Activated CD4-positive, alpha-beta T cell treated with anti-CD3 and anti-CD28 coated beads, Interleukin-2, amount 10 ng/mL, durations not matched to agents 24 days and 14 days (primary cell): ENCODE measurements at places on chromosomes 4 and X. TPM values are rescaled to one million over a fixed set of nuclear protein-coding genes. Genes with fewer than 3 reads are reported as not detected.

The ASB11 gene
- not detected in 2 replicates for total RNA-seq

The ZNF630 gene
- total RNA-seq = 0.19 and 0.33 TPM in 2 replicates

The TMEM129 gene
- total RNA-seq = 26.6 and 27.8 TPM in 2 replicates

The HTN1 gene
- total RNA-seq = not detected in 2 replicates

GRCh38 chr4:140154572-140154891, 548 bp upstream of the MAML3 start:
- no peaks in the 10 kb centered on the region for H3K36me3 ChIP-seq
- no peak for DNase-seq
- peaks cover 34% of the 10 kb centered on the region for H3K4me1 ChIP-seq
- H3K27ac ChIP-seq = peak overlapping the region; percentile 74
- H3K4me3 ChIP-seq = peak overlapping the region; percentile 92

DNA sequence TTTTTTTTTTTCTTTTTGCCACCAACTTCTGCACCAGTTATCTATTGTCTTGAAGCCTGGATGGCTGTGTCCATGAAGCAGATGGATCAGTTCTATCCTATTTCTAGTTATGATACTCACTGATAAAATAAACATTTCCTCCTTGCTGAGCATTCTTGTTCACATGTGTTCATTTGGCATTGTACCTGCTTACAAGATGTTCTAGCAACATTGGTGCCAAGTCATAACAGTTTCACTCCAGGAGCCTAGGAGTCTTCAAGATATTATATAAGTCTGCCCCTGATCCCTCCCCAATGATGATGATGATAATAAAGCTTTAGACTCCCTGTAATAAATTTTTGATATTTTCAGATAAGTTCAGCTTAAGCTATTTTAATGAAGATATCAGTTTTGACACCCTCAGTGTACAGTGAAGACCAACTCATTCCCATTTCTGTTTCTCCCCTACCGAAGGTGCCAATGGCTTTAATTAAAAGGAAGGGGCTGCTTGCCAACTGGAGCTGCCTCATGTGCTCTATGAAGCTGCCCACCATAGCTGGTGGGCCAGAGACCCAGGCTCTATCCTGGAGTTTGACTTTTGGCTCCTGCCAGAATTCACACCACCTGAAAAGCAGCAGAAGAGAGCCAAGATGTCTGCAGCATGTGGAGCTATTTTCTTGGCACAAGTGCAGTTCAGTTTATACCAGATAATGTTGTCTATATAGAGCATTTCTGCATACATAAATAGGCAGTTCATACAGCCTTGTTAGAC, 265.4 kb upstream of the TET2 start:
- peaks cover 9% of the 10 kb centered on the region for H3K4me1 ChIP-seq
- no peak for DNase-seq
- no peaks in the 10 kb centered on the region for H3K36me3 ChIP-seq
- H3K27ac ChIP-seq = no peak overlapping the region

DNA sequence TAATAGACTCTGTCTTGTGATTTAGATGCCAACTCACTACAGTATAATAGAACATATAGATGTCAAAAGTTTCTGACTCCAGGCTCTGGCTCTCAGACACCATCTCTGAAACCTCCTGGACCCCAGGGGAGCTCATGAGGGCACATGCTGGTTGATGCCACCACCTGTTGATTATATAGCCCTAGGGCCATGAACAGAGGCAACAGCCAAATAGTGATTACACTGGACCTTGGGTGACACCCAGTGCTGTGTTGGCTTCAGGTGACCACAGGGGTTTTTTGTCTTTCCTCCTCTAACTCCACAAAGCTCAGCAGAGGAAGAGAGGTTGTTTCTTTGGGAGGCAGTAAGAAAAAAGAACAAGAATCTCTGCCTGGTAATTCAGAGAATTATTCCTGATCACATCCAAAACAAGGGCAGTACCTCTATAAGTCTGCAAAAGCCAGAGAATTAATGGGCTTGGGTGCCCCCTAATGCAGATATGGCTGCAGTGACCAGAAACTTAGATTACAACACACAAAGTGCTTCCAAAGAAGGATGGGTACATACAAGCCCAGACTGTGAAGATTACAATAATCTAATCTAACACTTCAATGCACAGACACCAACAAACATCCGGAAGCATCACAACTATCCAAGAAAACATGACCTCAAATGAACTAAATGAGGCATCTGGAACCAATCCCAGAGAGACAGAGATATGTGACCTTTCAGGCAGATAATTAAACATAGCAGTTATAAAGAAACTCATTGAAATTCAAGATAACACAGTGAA, 1920.6 kb downstream of the ARAP2 start:
- no peak for DNase-seq
- H3K27me3 ChIP-seq = no peaks in the 10 kb centered on the region

- peaks cover 3% of the 10 kb centered on the region for H3K4me1 ChIP-seq
- no peak for DNase-seq
- no peaks in the 10 kb centered on the region for H3K27me3 ChIP-seq
- peaks cover 25% of the 10 kb centered on the region for H3K36me3 ChIP-seq
Observed at GRCh38 chr4:751676-752075, 46.0 kb downstream of the PCGF3 start.

DNA sequence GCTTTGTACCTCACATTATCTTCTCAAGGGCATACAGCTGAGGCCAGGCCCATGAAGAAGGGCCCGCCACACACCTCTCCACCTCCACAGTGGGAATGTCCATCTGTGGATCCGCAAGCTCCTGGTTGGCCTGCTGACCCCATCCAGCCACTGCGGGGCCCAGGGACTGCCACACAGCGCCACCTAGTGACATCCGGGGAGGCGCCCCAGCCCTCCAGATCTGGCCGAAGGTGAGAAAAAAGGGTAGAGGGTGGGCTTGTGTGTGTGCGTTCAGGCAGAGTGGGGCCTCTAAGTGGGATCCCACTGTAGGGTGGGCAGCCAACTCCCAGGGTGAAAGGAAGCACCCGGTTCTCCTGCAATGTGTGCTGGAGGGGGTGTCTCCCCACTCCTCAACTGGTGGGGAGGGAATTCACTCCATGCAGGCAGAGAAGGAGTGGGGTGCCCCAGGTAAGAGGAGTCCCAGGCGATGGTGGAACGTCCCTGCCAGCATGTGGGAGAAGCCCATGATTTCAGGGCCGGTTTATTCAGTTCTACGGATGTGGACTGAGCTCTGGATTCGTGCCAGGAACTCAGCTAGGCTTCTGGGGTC, 117.3 kb downstream of the ENPP6 start:
- no peak overlapping the region for H3K4me3 ChIP-seq
- peaks cover 12% of the 10 kb centered on the region for H3K27me3 ChIP-seq
- DNase-seq = peak; percentile 79
- H3K36me3 ChIP-seq = no peaks in the 10 kb centered on the region
